T-cell (primary cell): ENCODE measurements at places on chromosomes 12 and 14.

DNA sequence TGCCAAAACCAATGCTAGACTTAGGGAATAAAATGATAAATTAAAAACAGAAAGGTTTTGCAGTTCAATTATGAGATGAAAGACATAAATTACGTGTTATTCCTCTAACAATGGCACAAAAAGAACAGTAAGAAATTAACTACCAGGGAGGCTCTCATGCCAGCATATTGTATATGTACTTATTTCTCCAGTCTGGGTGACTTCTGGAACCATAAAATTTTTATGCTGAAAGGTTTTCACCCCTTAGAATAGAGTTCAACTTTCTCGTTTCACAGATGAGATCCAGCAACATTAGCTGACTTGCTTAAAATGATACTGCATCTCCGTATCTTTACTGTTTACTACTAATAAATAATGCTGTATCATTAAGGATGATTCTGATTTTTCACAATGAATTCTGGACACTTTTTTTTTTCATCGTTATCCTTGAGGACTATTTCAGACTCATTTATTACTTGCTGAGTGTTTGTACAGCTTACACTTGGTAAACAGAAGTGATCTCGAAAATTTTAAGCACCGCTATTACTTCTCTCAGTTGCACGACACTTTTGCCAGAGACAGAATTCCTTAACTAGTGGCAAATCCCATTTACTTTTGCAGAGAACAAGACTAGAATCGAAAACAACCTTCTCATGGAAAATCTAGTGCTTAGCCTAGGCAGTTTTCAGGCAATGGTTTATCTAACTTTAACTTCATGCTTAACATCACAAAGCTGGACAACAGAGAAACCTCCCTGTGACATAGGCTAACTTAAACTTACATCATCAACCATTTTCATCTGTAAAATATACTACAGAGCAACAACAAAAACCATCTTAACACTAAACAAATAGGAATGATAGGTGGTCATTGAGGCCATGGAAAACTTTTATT, 2.7 kb downstream of the RSRC2 start:
- H3K4me1 ChIP-seq: peaks cover 34% of the 10 kb centered on the region
- DNase-seq: no peak
- no peak overlapping the region for H3K4me3 ChIP-seq
- H3K27me3 ChIP-seq: no peaks in the 10 kb centered on the region

GRCh38 chr14:22838631-22839041, 2.3 kb downstream of the MMP14 start:
- H3K4me1 ChIP-seq: peaks cover 21% of the 10 kb centered on the region
- no peak overlapping the region for H3K4me3 ChIP-seq
- H3K27ac ChIP-seq: no peak overlapping the region

- H3K36me3 ChIP-seq: no peaks in the 10 kb centered on the region
- no peak for DNase-seq
- H3K27me3 ChIP-seq: no peaks in the 10 kb centered on the region
These were observed 30.3 kb upstream of the INSM2 start for GRCh38 chr14:35503646-35504045.

DNA sequence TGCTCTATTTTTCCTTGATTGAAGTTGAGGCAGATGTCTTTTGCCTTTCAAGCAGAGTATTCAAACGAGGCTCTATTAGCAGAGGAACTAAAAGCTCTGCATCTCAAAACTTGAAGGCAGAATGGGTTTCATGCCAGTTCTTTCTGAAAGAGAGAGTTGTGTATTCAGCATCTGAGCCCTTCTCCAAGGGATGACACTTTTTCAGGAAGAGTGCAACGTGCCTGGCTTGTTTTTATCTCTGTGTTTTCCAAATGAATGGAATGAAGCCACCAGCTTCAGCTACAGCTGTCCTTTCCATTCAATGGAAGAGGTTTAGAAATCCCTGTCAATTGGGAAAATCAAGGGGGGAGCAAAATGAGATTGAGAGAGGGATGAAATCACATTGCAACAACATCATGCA, 14.6 kb downstream of the BEST3 start:
- H3K36me3 ChIP-seq: no peaks in the 10 kb centered on the region
- no peaks in the 10 kb centered on the region for H3K27me3 ChIP-seq
- H3K4me3 ChIP-seq: no peak overlapping the region
- DNase-seq: no peak

- H3K4me3 ChIP-seq: no peak overlapping the region
- DNase-seq: no peak
- no peaks in the 10 kb centered on the region for H3K36me3 ChIP-seq
- no peak overlapping the region for H3K27ac ChIP-seq
- no peaks in the 10 kb centered on the region for H3K27me3 ChIP-seq
- peaks cover 12% of the 10 kb centered on the region for H3K4me1 ChIP-seq
These were observed 4.1 kb upstream of the ACVR1B start for GRCh38 chr12:51947246-51947996.

GRCh38 chr12:15193946-15194345, 27.3 kb downstream of the RERG start:
- no peak overlapping the region for H3K4me3 ChIP-seq
- no peaks in the 10 kb centered on the region for H3K27me3 ChIP-seq
- no peaks in the 10 kb centered on the region for H3K36me3 ChIP-seq
- no peak for DNase-seq
- no peaks in the 10 kb centered on the region for H3K4me1 ChIP-seq
